ENCODE measurements at places on chromosomes 11 and 22. TPM values are rescaled to one million over a fixed set of nuclear protein-coding genes. Genes with fewer than 3 reads are reported as not detected.

RAC2 gene
- not detected for total RNA-seq

DNA sequence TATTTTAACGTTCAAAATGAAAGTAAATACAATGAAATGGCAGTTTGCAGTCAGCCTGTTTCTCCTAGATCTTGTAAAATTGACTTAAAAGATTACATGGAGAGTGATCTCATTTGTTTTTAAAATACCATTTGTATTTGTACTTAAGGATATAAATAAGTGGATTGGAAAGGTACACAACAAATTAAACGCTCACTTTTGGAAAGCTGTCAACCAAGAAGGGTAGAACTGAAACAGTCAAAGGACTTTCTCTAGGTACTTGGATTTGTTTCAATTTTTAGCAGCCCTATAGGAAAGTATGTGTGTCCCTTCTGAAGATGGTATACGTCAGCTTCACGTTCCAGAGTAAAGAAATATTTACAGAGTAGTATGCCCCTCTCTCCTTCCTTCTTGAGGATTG is 7.3 kb downstream of the TBRG1 start:
- DNase-seq: no peak

PRR33 gene
- total RNA-seq: not detected

DNA sequence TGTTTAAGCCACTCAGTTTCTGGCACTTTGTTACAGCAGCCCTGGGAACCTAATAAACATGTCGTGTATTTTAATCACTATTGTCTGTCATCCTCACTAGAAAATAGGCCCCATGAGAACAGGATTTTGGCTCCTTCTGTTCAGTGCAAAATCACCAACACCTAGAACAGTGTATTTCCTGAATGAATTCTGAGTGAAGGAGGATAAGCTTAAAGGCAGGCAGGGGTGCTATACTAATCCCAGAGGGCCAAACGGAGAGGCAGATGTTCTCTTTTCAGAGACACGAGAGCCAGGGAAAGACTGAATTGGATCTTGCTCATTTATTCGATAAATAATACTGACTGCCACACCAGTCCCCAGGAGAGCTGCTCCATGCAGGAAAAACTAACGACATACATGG is 10.4 kb downstream of the SMCO4 start:
- no peak for DNase-seq

DNA sequence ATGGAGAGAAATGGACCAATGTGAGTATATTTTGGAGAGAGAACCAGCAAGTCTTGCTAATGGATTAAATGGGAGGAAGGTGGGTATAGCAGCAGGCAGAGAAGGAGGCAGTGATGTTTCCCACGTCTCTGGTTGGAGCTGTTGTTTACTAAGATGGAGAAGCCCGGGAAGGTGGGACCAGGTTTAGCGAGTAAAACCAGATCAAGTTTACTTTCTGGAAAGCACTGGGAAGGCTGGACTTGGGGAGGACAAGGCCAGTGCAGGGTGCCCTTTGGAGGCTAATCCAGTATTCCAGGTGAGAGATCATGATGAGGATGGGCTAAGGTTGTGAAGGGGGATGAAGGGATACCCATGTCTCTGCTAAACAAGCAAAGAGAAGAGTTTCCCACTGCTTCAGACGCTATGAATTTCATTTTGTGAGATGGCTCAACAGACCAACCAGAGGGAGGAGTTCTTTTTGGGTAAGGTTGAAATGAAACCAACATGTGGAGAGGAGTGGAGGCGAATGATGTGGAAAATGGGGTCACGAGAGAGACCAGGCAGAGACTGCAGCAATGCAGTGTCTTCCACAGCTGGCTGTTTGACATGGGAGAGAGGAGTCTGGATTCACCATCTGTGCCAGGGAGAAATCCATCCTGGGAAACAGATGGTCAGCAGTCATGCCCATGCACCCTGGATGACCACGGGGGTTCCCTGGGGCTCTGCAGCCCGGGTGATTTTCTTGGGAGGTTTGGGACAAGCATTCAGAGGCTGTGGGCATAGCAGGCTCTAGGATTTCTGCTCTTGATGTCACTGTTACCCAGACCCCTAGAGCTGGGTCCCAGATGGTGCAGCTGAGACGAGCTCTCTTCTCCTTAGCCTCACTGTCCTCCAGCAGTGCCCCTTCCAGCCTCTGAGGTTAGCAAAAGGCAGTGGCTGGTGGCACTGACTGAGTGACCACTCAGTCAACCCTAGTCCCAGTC is 24.9 kb downstream of the COMMD9 start:
- DNase-seq: peak; percentile 75

DNA sequence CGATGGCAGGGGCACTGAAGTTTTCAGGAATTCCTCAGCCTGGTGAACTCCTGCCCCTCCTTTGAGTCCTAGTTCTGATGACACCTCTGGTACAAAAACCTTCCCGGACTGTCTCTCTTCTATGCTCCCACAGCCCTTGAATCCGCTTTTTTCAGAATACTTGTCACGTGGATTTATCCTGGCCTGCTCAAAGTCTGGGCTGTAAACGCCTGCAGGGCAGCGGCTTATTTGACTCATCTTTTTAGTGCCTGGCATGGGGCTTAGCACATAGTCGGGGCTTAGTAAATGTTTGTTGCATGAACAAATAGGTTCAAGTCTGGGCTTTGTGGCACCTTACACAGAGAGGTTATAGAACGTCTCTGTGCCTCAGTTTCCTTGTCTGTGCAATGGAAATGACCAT is 13.4 kb upstream of the KCNJ11 start:
- no peak for DNase-seq

SCN4B gene
- total RNA-seq: 0.08 TPM

- no peak for DNase-seq
These were observed 7.6 kb downstream of the OR56A1 start for GRCh38 chr11:6022956-6023355.

TRIM6 gene
- 1.9 TPM for total RNA-seq

DNA sequence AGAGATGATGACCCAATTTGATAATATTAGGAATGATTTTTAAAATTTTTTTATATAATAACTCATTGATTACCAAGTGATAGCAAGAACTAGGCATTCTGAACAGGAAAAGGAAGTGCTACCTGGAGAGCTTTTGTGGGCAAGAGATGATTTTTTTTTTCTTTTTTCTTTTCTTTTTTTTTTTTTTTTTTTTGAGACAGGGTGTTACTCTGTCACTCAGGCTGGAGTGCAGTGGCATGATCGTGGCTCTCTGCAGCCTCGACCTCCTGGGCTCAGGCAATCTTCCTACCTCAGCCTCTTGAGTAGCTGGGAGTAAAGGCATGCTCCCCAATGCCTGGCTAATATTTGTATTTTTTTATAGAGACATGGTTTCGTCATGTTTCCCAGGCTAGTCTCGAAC is 40.4 kb downstream of the TNRC6B start:
- no peak for DNase-seq

DNA sequence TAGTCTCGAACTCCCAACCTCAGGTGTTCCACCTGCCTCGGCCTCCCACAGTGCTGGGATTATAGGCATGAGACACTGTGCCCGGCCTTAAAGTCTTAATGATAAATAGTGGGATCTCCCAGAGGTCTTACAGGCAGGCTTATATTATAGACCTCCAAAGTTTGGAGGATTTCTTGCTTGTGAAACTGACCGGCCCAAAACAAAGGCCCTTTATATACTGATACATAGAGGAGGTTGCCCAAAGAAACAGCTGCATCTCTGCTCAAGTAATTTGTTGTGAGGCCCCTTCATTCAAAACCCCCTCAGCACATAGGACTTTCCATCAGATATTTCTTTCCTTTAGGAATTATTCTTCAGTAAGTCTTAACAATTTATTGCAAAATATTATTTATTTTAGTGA is 27.4 kb upstream of the RDX start:
- no peak for DNase-seq

MPST gene
- total RNA-seq: 65.1 TPM

P2RY6 gene
- total RNA-seq: not detected

GRCh38 chr11:116112087-116112935 is 608.1 kb upstream of the CADM1 start:
- DNase-seq: peak; percentile 36

OR52N4 gene
- not detected for total RNA-seq

DNA sequence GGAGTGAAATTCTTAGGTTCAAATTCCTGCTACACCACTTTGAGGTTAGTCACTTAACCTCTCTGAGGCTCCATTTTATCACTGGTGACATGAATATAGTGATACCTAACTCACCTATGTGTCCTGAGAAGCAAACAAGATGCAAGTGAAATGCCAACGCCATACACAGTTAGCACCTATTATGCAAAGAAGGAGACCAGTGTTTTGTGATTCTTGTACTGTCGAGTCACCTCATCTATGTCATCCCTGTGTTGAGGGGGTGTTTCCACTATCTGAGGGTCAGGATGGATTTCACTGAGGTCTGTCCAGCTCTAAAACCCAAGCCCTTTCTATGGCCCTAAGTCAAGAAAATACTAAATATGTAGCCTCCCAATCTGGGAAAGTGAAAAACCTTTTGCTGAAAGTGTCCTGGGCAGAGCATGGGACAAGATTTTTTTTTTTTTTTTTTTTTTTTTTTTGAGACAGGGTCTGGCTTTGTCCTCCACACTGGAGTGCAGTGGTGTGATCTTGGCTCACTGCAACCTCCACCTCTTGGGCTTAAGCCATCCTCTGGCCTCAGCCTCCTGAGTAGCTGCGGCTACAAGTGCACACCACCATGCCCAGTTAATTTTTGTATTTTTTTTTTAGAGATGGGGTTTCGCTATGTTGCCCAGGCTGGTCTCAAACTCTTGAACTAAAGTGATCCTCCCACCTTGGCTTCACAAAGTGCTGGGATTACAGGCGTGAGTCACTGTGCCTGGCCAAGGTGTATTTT is 5.0 kb upstream of the MCM5 start:
- no peak for DNase-seq

DNA sequence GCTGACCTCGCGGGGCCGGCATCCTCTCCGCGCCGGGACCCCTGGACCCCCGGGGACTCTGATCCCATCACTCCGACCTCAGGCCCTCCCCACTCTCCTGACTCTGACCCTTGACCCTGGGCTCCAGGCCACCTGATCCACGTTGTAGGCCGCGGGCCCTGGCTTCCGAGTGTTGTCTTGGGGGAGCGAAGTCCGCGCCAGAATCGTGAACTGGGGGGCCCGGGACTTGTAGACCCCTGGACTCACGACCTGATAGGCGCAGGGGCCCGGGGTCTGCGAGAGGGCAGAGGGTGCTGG is 716 bp upstream of the TYMP start:
- DNase-seq: peak; percentile 84

ART1 gene
- total RNA-seq: not detected

All from osteocyte (in vitro differentiated cells).